ENCODE measurements at places on chromosomes 5 and 9.

GRCh38 chr9:36864491-36865410, 169.3 kb downstream of the PAX5 start:
- no peak for DNase-seq

- DNase-seq: no peak
Measured at GRCh38 chr9:123080444-123080843, 47.0 kb downstream of the GPR21 start.

DNA sequence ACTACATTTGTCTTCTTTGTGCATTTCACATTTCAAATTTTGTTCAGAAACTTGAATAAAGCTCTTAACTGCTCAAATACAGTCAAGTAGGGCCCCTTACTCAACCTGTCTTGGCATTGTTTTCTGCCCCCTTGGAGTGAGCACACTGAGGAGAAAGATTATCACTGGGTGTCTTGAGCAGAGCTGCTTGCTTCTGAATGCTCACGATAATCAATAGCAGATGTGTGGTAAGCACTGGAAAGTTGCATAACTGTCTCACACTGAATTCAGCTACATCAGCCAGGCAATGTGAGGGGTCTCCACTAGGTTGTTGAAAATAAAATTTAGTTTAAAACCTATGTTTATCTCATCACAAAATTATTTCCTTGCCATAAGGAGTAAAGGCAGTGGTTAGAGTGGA, 7.8 kb upstream of the TNFAIP8 start:
- peak; percentile 52 for DNase-seq

GRCh38 chr5:8517456-8517855, 648.5 kb downstream of the MTRR start:
- DNase-seq: peak; percentile 58

GRCh38 chr9:98410185-98410697, 154.8 kb upstream of the TBC1D2 start:
- DNase-seq: peak; percentile 74

DNA sequence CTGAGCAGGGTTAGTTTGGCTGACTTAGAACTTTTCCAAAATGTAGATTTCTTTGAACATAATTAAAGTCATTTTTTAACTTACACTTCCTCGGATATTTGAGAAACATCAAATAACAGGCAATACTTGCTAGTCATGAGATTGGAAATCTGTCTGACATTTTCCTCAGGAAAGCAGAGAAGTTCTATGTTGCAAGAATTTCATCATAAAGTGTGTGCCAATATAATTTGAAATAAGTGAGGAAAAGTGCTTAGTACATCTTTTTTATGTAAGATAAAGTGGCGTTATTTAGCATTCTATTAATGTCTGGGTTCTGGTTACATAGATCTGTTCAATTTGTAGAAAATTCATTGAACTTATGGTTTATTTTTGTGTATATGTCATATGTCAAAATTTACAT, 48.7 kb upstream of the C5orf47 start:
- no peak for DNase-seq

GRCh38 chr5:373710-374602, 52.4 kb downstream of the AHRR start:
- peak; percentile 86 for DNase-seq

Measured in fibroblast of skin of back (primary cell).